ENCODE measurements at places on chromosomes 7 and 10.
A peak's percentile ranks its signal among the peaks of the same experiment; 100 is the strongest.

- no peak for DNase-seq
Measured at GRCh38 chr10:132536241-132536876, 1.2 kb upstream of the INPP5A start.

DNA sequence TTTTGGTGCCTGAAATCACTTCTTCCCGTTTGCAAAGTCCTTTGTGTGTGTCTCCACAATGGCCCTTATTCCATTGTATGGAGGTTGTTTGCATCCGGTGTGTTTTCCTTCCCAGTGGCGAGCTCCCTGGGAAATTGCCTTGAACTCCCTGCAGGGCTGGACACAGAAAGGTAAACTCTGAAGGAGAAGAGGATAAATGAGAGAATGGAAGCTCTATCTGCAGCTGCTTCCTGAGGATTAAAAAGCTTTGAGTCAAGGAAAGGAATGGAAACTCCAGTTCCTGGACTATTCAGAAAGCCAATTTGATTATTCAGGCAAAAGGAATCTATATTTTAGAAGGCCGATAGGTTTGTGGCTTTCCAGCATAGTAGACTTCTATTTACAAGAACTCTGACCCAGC lies 4.4 kb upstream of the GRK5 start:
- peak; percentile 68 for DNase-seq

DNA sequence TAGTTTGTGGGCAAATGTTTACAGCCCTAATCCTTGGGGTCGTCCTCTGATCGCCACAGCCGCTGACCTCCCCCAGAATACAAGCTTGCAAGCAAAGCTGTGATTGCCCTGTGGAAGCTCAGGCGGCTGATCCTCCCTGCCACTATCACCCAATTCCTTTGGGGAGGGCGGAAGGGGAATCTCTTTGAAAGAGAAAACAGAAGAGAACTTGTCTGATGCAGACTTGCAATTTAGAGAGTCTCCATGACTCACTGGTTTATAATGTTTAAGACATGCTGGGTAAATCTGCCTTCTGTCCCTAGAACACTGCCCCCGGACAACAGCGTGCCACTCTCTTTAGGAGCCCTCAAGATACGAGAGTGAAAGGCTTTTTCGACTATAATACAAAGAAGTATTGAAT lies 75.5 kb downstream of the NRP1 start:
- peak; percentile 83 for DNase-seq

GRCh38 chr10:61151059-61151458 lies 207.1 kb upstream of the RHOBTB1 start:
- DNase-seq, result no peak

DNA sequence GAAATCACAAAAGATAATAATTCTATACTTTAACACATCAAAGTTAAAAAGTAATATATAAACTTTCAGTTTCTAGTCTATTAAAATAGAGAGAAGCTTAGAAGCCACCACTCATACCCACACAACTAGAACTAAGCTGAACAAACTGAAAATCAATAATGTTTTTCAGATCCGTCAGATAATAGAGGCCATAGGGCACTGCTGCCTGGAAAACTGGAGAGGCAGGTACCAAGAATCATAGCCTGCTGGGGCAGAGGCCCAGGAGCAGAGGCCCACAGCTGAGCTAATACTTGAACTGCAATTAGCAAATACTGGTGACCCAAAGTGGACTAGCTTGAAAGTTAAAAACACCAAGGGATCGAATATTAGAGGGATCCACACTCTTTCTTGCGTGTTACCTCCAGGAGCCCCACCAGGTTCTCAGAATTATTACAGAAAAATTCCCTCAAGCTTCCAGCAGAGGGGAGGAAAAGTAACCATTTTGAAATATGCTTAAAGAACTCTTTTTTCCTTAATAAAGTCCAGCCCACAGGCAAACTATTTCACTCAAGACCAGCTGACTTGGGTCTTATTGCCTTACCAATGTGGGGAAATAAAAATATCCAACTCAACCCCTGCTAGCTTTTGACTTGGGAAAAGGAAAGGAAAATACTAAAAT lies 774.1 kb upstream of the IGFBP3 start:
- no peak for DNase-seq

DNA sequence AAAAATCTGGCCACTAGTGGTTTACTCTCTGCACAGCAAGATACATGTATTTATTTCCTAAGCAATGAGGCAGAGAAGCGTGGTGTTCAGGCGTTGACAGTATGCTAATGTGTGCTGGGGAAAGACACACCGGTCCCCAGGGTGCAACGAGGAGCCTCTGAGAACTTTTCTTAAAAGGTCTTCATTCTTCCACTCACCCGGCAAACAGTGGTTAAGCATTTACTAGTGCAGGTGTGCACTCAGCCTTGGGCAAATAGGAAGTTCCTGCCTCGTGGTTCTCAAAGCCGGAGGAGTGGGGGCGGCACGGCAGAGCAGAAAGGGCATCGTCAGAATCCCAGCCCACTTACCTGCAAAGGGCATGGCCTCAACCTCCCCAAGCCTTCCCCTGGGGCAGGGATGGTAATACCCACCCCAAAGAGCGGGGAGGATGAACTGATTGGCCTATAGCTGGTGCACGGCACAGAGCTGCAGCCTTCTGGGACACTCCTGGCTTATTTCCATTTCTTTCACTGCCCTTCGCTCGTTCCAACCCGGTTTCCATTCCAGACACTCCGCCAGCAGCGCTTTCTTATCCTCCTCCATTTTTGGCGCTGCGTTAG lies 184.3 kb upstream of the CTBP2 start:
- DNase-seq, result no peak

GRCh38 chr7:39406467-39406866 lies 159.7 kb upstream of the YAE1 start:
- DNase-seq, result no peak

DNA sequence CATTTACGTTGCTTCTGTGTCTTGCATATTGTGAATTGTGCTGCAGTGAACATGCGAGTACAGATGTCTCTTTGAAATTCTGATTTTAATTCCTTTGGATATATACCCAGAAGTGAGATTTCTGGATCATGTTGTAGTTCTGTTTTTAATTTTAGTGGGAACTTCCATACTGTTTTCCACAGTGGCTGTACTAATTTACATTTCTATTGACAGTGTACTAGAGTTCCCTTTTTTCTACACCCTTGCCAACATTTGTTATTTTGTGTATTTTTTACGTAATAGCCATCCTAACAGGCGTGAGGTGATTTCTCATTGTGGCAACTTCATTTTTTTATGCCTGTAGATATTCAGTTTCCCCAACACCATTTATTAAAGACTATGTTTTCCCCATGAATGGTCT lies 144.7 kb upstream of the INHBA start:
- no peak for DNase-seq

DNA sequence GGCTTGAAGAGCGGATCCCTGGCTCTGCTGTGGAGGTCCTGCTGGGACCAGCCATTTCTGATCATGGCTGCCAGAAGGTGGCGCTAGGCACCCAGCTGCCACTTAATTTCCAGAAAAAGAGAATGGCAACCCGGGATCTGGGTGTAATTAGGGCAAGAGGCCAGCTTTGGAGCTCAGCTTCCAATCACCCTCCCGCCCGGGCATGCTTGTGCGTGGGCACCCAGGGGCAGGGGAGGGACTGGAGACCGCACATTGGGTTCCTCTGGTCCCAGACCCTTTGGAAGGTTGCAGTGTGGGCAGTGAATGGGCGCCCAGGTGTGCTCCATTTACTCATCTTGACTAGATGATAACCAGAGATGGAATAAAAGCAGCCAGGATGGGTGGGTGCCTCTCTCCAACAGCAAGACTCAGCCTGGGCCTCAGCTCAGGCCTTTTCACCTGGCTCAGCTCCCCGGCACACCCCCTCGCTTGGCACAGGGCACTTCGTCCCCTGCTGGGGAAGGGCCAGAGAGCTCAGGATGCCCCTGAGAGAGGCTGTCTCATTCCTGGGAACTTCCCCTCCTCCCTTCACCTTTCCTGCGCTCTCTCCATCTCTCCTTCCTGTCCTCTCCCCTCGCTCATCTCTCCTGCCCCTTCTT lies 14.7 kb downstream of the FAM241B start:
- DNase-seq, result peak; percentile 67

GRCh38 chr7:32511791-32512190 lies 16.5 kb downstream of the AVL9 start:
- no peak for DNase-seq

DNA sequence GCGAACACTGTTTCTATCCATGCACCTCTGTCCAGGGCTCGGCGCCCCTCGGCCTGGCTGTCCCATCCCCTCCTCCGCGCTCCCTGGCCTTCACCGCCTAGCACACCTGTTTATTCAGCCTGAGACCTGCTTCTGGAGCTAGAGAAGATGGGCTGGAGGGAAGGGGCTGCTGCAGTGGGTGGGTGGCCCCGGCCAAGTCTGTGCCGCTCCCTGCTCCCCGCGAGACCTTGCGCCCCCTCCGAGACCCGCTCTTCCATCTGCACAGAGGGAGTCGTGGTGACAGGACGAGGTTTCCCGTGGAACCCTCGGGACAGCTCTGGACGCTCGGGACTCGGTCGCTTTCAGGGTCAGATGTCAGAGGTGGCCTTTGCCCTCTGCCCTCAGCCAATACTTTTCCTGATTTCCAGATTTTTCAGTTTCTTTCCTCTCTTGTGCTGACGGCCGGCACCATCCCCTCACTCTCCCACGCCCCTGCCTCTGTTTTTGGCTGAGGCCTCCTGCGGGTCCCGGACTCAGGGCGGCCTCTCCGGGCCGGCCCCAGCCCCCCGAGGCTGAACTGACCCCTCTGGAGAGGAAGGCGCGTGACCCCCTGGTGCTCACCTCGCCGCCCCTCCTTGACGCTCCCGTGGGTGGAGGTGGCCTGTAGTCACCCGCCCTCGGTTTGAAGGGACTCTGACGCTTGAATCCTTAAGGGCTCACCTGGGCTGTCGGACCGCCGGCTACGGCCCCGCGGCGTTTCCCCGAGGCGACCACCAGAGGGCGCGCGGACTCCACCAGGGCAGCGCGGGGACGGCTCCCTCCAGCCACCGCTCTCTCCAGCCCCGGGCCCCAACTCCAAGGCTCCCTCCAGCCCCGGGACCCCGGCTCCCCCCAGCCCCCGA lies 15.6 kb downstream of the SHH start:
- no peak for DNase-seq

- DNase-seq, result no peak
Measured at GRCh38 chr10:80203835-80204676, 1.3 kb downstream of the ANXA11 start.

- no peak for DNase-seq
Measured at GRCh38 chr7:107694386-107694785, 33.8 kb downstream of the SLC26A4 start.

GRCh38 chr10:36265741-36266140 lies 623.6 kb upstream of the FZD8 start:
- DNase-seq, result no peak

Data from fibroblast of skin of back (primary cell).